GM12878 (cell line): ENCODE measurements at places on chromosomes 3 and 15. TPM values are rescaled to one million over a fixed set of nuclear protein-coding genes. Genes with fewer than 3 reads are reported as not detected.

DNA sequence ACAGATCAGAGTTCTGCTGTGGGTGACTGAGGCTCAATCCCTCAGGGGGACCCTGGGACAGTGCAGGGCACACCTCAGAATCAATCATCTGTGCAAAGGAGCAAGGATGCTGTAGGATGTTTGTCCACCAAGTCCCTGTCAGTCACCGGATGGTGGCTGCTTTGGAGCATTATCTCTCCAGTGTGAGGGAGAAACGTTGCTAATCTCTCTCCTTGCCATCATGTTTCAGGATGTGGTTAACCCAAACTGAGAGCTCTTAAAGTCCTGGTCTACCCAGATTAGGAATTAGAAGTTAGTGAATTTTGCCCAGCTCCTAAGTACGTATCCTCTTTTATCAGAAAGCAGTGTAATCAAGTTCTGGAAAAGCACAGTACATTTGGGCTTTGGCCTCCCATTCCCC, 26.2 kb upstream of the LRRC3B start:
- no peak for DNase-seq

Gene CP
- total RNA-seq: 0.51 and 1.2 TPM in 2 replicates

DNA sequence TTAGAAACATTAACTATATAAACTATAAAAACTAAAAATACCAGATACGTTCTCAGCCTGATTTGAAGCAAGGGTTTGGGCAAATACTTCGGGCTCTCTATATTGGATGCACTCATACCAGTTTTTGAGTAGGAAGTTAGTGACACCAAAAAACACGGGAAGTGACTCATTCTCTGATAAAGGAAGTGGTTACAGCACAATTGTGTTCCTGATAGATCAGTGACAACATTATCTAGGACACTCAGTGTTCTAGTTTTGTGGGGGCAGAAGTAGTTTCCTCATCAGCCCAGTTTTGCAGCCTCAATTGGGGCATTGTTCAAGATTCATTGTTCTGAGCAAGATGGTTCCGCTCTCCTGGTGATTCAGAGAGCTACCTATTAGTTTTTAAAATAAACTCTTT, 469.6 kb upstream of the DPPA4 start:
- no peak for DNase-seq

Gene XYLB
- total RNA-seq: 2.9 and 4.0 TPM in 2 replicates

DNA sequence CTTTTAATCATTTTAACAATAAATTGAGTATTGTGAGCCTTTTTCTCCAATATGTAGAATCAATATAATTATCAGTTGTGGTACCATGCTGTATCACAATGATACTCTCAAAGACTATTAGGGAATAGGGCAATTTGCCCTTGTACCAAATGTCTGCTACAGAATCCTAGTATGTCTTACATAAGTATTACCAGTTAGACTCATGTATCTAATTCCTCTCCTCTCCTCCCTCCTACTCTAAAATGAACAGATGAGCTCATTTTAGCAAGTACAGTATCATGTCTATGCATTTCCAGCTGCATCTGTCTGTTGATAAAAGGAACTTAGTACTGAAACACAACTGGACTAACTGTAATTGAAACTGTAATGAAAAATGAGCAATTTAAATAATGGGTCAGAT, 124.3 kb upstream of the ATP11B start:
- DNase-seq: no peak

Gene EHHADH
- 6.8 and 7.7 TPM in 2 replicates for total RNA-seq

DNA sequence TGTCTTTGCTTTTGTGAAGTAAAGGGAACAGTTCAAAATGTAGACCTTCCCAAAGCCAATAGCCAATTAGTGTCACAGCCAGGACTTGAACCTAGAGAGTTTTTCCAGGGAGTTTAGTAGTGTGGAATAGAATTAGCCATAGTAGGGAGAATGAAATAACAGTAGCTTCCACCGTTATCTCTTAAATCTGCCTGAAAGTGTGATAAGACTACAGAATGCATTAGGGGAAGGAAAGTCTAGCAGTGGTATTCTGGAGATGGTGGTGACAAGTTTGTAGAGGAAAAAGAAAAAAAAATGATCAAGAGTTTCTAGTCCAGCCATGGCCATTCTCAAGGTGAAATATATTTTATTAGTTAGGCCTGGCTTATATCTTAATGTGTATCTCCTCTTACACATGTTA, 13.8 kb downstream of the ATP11B start:
- DNase-seq: no peak

Gene PYDC2
- not detected in 2 replicates for total RNA-seq

Gene MASP1
- total RNA-seq: 0.05 TPM in 1 of 2 replicates, not detected in the other

DNA sequence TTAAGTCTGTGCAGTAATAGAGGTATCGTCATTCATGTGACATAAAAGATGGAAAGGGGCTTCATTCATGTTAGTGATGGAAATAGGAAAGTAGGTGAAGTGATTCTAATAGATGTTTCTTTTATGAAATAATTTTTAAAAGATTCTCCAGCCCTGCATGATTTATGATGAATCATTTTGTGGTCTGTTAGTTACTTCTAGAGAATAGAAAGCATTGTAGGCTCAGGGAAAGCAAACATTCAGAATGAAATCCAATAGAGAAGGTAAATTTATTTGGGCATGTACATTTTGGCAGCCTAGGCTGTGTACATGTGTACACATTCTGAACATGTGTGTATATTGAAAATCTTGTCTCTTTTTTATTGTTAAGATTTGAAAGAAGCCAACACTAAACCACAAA, 23.1 kb downstream of the PPARG start:
- DNase-seq: no peak

Gene NRROS
- total RNA-seq: 42.2 and 44.0 TPM in 2 replicates

DNA sequence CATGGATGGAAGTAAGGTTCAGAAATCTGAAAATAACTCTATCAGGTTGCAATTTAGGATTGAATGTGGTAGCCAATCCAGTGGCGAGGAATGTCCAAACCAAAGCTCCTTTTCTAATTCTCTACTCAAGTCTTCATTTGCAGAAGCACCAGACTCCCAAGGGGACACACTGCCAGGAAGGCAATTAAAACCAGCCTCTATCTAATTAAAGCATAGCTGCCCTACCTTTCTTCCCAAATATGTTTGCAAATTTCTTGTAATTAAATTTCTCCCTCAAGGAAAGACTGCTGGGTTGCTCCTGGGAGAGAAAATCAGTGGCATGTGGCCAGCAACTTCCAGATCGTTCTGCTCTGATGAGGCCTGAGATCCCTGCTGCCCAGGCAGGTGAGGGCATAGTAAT, 153.4 kb upstream of the MCTP2 start:
- DNase-seq: no peak

Gene SAMMSON
- not detected in 2 replicates for total RNA-seq

Gene GOLGA6B
- not detected in 2 replicates for total RNA-seq

GRCh38 chr3:111589303-111590142, 5.6 kb downstream of the ZBED2 start:
- DNase-seq: no peak

GRCh38 chr3:53715815-53716483, 130.3 kb downstream of the CHDH start:
- DNase-seq: no peak

Gene SCN11A
- total RNA-seq: not detected in 2 replicates

Gene ST3GAL6
- 36.2 TPM in 2 replicates for total RNA-seq
